ENCODE measurements at places on chromosomes 13 and 19.
A peak's percentile ranks its signal among the peaks of the same experiment; 100 is the strongest.

GRCh38 chr19:51462276-51462675, 4.0 kb upstream of the SIGLEC8 start:
- H3K4me3 ChIP-seq = no peak overlapping the region
- DNase-seq = no peak
- H3K27ac ChIP-seq = no peak overlapping the region
- peaks cover 36% of the 10 kb centered on the region for H3K4me1 ChIP-seq
- H3K27me3 ChIP-seq = peaks cover 18% of the 10 kb centered on the region
- no peaks in the 10 kb centered on the region for H3K36me3 ChIP-seq

GRCh38 chr19:34220472-34221063, 33.8 kb upstream of the GARRE1 start:
- H3K4me1 ChIP-seq = peaks cover 10% of the 10 kb centered on the region
- no peaks in the 10 kb centered on the region for H3K27me3 ChIP-seq
- DNase-seq = peak; percentile 48
- H3K36me3 ChIP-seq = peaks cover 49% of the 10 kb centered on the region
- H3K4me3 ChIP-seq = no peak overlapping the region
- no peak overlapping the region for H3K27ac ChIP-seq

DNA sequence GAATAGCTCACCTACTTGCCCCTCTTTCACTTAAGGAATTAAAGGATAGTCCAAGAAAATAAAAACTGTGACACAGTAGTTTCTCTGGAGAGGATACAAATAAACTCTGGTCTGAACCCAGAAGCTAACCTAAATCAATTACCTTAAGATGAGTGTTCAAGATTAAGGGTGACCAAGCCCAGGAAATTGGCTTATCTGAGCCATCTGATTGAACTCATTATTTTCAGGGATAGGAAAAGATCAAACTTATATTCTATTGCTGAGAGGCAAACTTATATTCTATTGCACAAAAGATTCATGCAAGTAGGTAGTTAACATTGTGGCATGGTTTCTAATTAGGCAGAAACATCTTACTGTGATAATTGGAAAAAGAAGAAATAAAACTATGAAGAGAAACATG, 175.1 kb downstream of the DCLK1 start:
- no peak overlapping the region for H3K4me3 ChIP-seq
- no peaks in the 10 kb centered on the region for H3K27me3 ChIP-seq
- H3K36me3 ChIP-seq = no peaks in the 10 kb centered on the region
- DNase-seq = no peak
- H3K27ac ChIP-seq = no peak overlapping the region
- H3K4me1 ChIP-seq = no peaks in the 10 kb centered on the region

DNA sequence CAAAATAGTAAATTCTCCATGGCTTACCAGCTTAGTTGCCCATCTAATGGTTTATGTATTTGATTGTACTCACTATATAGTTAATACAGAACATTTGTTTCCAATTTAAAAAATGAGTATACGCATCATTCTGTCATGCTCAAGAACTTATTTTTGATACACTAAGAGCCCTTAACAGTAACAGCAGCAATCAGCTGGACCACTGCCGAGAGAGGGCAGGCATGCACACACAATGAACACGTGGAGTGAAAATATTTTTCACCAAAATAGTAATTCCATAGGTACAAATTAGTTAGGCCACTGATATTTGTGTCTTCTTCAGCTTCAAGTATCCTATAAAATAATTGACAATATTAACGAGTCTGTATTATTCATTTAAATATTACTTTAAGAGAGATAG, 109.9 kb downstream of the KLF12 start:
- H3K27ac ChIP-seq = no peak overlapping the region
- H3K4me1 ChIP-seq = peaks cover 7% of the 10 kb centered on the region
- H3K4me3 ChIP-seq = no peak overlapping the region
- H3K36me3 ChIP-seq = peaks cover 3% of the 10 kb centered on the region
- no peak for DNase-seq
- no peaks in the 10 kb centered on the region for H3K27me3 ChIP-seq

DNA sequence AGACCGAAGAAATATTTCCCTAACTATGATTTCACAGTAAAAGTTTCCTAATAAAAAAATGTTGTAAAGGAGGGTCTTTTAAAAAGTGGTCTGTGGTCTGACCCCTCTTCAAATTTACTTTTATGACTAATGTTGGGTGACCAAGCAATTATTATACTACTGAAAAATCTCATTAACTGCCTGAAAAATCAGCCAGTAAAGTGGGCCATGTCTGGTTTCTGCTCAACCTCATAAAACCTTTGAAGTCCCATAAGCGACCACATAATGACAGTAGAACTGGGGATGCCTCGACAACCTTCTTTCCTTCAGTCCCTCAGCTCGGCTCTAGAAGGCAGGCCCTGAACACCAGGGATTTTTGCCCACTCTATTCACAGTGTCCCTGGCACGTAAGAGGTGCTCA, 434.3 kb downstream of the EFNB2 start:
- H3K27me3 ChIP-seq = no peaks in the 10 kb centered on the region
- no peaks in the 10 kb centered on the region for H3K36me3 ChIP-seq
- H3K4me3 ChIP-seq = no peak overlapping the region
- H3K4me1 ChIP-seq = no peaks in the 10 kb centered on the region
- DNase-seq = no peak
- H3K27ac ChIP-seq = no peak overlapping the region

- H3K4me1 ChIP-seq = peaks cover 99% of the 10 kb centered on the region
- peak overlapping the region; percentile 65 for H3K27ac ChIP-seq
- no peaks in the 10 kb centered on the region for H3K27me3 ChIP-seq
- no peak for DNase-seq
- H3K36me3 ChIP-seq = no peaks in the 10 kb centered on the region
Observed at GRCh38 chr19:18502638-18503294, 19.1 kb downstream of the ELL start.

- H3K4me3 ChIP-seq = no peak overlapping the region
- no peaks in the 10 kb centered on the region for H3K36me3 ChIP-seq
- H3K27ac ChIP-seq = no peak overlapping the region
- H3K27me3 ChIP-seq = no peaks in the 10 kb centered on the region
- no peaks in the 10 kb centered on the region for H3K4me1 ChIP-seq
Observed at GRCh38 chr13:40158218-40158617, 502.8 kb downstream of the COG6 start.

- no peak overlapping the region for H3K4me3 ChIP-seq
- H3K27me3 ChIP-seq = peaks cover 5% of the 10 kb centered on the region
- H3K4me1 ChIP-seq = peaks cover 15% of the 10 kb centered on the region
- DNase-seq = no peak
- no peaks in the 10 kb centered on the region for H3K36me3 ChIP-seq
Observed at GRCh38 chr19:53131085-53131590, 1.6 kb downstream of the ZNF415 start.

DNA sequence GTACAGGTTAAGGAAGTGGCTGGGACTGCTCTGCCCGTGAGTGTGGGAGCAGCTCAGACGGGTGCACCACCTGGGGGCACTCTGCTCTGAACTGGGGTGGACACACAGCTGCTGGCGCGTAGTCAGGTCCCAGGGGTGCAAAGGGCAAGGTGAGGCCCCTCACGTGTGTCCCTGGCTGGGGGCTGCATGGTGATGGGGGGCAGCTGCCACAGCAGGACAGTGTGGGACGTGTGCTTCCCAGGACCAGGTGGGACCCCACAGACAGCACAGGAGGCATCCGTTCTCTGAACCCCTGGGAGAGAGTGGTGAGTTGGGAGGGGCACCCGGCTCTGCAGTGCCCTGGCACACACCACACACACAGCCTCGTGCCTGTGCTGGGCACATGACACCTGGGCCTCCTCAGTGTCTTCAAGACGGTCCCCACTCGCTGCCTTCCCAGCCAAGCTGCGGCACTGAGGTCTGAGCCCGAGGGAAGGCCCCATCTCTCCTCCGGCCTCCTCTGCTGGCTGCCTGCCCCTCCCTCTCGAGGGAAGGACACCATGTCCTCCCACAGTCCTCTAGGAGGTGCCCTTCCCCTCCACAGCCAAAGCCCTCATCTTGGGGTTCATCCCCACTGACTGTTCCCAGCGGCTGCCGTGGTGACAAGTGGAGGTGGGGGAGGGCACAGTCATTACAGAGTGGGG, 24.7 kb downstream of the CILP2 start:
- H3K4me3 ChIP-seq = no peak overlapping the region
- H3K4me1 ChIP-seq = no peaks in the 10 kb centered on the region
- no peak overlapping the region for H3K27ac ChIP-seq
- H3K36me3 ChIP-seq = no peaks in the 10 kb centered on the region
- H3K27me3 ChIP-seq = no peaks in the 10 kb centered on the region

GRCh38 chr19:39318690-39319089, 2.0 kb downstream of the LRFN1 start:
- DNase-seq = no peak
- H3K4me3 ChIP-seq = no peak overlapping the region
- no peaks in the 10 kb centered on the region for H3K27me3 ChIP-seq
- peaks cover 21% of the 10 kb centered on the region for H3K4me1 ChIP-seq

DNA sequence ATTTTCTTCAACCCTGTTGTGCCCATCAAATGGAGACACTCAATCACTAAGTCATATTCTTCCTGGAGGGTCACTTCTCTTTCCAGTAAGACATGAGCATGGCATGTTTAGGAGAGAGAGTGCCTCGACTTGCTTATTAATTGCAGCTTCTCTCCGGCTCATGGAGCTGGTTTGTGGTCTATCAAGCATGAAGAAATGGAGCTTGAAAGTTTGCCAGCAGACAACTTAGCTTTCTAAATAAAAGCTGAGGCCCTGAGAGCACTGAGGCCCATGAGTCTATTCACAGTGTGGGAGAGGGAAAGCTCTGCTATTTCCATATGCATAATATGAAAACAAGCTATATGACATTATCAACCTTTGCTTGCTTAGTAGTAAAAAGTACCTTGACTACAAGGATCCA, 378.5 kb downstream of the FGF9 start:
- no peaks in the 10 kb centered on the region for H3K27me3 ChIP-seq
- DNase-seq = no peak
- no peaks in the 10 kb centered on the region for H3K36me3 ChIP-seq
- no peak overlapping the region for H3K4me3 ChIP-seq
- H3K27ac ChIP-seq = no peak overlapping the region
- H3K4me1 ChIP-seq = peaks cover 28% of the 10 kb centered on the region

- DNase-seq = no peak
- peaks cover 8% of the 10 kb centered on the region for H3K4me1 ChIP-seq
- H3K27ac ChIP-seq = no peak overlapping the region
Observed at GRCh38 chr19:48674216-48674809, 1.5 kb upstream of the NTN5 start.

DNA sequence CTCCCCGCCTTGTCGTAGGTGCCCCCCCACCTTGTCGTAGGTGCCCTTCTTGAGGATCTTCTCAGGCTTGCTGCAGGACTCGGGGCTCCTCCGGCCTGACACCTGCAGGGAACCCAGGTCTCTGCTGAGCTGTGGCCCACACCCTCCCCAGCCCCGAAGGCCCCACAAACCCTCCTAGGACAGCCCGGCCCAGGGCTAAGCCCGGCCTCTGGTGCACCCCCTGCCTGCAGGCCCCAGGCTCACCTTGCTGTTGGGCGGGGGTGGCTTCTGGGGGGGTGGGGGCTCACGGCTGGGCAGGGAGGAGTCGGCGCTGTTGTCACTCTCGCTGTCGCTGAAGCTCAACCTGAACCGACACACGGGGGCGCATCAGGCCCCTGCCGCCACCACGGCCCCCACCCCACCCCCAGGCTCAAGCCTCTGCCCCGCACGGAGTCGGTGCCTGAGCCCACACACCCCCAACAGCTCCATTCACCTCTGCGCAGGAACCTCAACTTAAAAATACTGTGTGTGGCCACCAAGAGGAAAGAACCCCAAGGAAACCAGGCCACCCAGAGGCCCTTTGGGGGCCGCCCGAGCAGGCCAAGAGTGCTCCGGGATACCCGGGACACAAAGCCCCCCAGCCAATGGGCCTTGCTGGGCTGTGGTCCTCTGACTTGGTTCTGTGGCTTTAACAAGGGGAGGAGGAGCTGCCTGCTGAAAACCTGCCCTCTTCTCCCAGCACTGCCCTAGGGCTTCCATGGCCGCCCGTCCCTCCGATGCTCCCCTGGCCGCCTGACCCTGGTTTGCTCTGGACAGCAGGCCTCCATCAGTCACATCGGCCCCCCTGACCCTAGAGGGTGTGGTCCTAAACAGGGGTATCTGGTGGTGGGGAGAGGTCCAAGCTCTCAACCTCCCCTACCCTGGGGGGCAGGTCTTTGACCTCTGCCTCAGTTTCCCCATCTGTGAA, 65.8 kb downstream of the MLLT1 start:
- H3K4me3 ChIP-seq = no peak overlapping the region
- H3K4me1 ChIP-seq = no peaks in the 10 kb centered on the region
- H3K36me3 ChIP-seq = peaks cover 5% of the 10 kb centered on the region
- no peak for DNase-seq

DNA sequence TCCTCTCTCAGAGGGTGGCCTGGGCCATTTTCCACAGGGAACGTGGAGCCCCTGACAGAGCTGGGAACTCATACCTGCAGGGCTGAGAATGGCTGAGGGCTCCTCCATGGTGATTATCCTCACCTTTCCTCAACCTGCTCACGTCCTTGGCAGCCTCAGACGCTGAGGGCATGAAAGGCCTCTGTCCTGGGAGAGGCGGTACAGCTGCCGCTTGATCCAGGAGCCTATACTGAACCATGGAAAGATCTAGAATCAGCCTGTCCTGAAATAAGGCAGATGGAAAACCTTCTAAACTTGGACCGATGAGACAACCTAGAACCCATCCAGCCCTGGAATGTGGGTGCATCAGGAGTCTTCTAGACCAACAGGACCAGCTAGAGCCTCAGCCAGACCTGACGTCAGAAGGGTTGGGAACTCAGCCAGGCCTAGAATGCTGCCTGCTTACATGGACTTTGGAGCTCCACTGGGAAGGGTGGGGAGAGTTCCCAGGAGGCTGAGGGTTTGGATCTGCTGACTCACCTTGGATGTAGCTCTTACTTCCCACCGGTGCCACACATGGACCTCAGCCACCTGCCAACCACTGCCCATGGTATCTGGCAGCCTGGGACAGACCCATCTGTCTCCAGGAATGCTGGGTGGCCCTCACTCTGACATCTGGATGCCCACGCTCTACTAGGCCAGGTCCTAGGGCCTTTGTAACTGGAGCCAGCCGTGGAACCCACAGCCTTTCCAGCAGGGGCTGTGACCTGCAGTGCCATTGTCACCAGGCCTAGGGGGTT, 7.5 kb downstream of the KCTD15 start:
- no peak for DNase-seq
- H3K27me3 ChIP-seq = no peaks in the 10 kb centered on the region
- no peak overlapping the region for H3K4me3 ChIP-seq
- H3K27ac ChIP-seq = no peak overlapping the region
- peaks cover 5% of the 10 kb centered on the region for H3K4me1 ChIP-seq

- H3K27me3 ChIP-seq = no peaks in the 10 kb centered on the region
- H3K36me3 ChIP-seq = no peaks in the 10 kb centered on the region
- no peak overlapping the region for H3K27ac ChIP-seq
- no peaks in the 10 kb centered on the region for H3K4me1 ChIP-seq
- no peak overlapping the region for H3K4me3 ChIP-seq
Observed at GRCh38 chr13:78102121-78102677, 183.6 kb upstream of the EDNRB start.

All from natural killer cell (primary cell).